ENCODE measurements at places on chromosomes 13 and 19.
A peak's percentile ranks its signal among the peaks of the same experiment; 100 is the strongest.

DNA sequence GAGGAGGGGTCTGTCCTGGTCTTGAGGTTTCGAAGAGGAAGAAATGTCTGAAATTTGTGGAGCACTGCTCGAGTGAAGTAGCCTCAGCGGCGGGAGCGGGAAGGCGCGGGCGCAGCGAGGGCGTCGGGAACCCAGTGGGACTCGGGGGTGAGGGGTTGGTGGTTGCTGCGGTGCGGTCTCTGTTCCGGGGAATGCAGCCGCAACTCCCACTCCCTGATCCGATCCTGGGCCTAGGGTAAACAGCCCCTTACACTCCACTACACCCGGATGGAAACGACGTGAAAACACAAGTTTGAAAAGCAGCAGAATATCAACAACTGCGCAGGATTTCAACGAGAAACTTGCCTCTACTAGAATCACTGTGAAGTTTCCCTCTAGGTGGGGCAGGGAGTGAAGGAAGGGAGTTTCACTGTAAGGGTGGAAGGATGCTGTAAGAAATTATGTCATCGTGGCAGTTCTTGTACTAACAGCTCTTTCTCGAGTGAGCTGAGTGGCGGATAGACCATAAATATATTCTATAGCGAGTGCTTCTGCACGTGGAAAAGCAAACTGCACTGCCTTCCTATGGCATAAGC is 2.0 kb upstream of the KLF12 start:
- DNase-seq, result peak; percentile 53

DNA sequence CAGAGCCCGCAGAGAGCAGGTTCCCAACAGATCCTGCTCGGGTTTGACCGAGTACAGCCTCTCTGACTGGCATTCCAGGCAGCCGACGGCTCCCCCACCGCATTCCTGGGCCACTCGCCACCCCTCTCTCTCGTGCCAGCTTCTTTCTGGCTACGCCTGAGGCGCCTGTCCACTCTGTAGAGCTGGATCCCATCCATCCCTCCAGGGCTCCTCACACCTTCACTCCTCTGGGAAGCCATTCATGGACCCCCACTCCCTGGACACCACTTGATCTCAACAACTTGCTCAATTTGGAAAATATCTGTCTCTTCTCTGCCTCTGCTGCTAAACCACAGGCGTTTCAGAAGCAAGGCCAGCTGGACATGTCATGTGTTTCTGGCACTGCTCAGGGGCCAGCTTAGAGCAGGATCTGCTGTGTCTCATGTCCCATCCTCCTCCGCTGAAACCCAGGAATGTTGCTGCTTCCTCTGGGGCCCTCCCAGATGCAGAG is 30.6 kb upstream of the ATP1A3 start:
- no peak for DNase-seq

DNA sequence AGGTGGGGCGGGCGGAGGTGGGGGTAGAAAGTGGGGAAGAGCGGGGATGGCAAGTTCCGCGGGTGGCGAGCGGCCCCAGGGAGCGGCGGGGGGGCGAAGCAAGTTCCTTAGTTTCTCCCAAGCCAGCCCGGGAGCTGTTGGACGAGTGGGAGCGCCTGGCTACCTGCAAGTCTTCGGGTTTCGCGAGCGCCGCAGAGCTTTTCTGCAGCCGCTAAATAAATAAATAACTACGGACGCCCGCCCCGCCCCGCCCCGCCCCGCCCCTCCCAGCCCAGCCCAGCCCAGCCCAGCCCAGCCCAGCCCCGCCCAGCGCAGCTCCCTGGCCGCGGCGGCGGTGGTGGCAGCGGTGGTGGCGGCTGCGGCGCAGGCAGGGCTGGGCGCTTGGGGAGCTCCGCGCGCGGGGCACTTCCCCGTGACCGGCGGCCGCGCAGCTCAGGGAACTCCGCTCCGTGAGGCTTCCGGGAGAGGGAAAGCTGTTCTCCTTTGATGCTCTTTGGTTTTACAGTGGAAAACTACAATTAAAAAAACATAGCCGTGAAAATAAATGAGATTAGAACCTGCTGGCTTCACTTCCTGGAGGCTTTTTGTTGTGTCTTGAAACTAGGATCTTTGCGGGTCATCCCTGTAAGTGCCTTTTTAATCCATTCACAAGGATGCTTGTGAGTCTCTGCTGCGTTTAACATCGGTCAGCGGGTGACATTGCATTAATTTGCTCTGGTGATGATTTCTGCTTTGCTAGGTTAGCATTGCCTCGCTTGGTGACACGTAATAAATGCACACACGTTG is at the start of gene UBE2L5:
TSS of gene UBE2L5 (plus strand) at position 440 of the 786 bp plus-strand sequence. CDS start 5,498 bp downstream, outside the sequence.
- DNase-seq, result peak; percentile 86

DNA sequence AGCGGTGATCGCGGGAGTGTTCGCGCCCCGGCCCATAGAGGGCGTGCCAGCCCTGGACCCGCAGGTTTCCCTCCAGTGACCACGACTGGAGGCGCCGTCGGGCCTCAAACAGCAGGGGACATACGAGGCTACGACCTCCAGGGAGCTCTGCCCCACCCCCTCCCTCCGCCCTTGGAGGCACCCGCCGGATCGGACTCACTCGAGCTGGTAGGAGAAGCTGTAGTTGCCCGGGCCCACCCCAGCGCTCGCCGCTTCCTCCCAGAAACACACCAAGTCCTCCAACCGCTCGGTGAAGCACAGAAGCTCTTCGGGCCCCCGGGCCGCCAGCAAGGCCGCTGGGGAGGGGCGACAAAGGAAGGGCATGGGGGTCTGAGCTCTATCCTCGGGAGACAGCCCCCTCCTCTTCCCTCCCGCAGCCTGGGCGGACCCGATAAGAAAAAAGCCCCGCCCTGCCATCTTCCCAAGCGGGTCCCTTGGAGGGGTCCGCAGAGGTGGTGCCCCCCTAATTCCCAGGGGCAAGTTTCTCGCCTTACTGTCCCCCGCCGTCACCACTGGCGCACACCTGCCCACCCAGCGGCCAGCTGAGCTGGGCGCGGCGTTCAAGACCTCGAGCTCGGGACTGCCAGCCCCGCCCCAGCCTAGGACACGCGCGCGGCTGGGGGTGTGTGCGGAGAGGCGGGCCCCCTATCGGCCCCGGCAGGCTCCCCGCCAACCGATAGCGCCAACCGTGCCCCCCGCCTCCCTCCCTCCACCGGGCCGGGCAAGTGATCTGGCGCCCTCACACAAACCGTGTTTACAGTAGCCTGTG is 1.0 kb downstream of the EPOR start:
- peak; percentile 62 for DNase-seq

- no peak for DNase-seq
Observed at GRCh38 chr13:45781553-45782326, 69.8 kb downstream of the SIAH3 start.

- no peak for DNase-seq
Observed at GRCh38 chr19:50725218-50725910, 2.2 kb downstream of the CLEC11A start.

DNA sequence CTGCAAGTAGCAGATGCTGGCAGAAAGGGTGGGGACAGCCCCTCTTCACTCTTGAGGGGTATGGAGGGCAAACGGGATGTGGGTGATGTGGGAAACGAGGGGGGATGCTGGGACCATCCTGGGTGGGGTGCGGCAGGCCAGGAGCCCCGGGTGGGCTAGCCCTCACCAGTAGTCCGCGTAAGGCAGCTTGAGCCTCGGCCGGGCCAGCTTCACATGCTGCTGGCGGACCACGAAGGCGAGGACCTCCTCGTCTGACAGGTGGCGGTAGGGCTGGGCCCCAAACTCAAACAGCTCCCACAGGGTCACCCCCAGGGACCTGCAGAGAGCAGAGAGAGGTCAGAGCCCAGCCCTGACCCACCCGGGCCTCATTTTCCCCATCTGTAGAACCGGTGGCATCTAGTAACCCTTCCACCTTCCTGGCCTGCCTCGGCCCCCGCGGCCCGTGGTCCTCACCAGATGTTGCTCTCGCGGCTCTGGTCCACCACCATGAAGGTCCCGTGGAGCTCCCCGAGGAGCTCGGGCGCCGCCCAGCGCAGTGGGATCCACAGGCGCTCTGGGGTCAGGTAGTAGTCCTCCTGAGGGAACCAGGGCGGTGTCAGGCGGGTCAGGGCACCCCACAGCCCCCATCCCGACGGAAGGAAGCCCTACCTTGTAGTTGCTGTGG is 10.7 kb downstream of the LMTK3 start:
- no peak for DNase-seq

GRCh38 chr19:51120160-51120559 is 4.5 kb upstream of the SIGLEC9 start:
- DNase-seq, result no peak

GRCh38 chr13:44422755-44423643 is 49.4 kb downstream of the SERP2 start:
- DNase-seq, result no peak

GRCh38 chr13:112132142-112132541 is 65.2 kb downstream of the SOX1 start:
- DNase-seq, result no peak

GRCh38 chr13:64912141-64912540 is 2318.0 kb downstream of the PCDH9 start:
- no peak for DNase-seq

DNA sequence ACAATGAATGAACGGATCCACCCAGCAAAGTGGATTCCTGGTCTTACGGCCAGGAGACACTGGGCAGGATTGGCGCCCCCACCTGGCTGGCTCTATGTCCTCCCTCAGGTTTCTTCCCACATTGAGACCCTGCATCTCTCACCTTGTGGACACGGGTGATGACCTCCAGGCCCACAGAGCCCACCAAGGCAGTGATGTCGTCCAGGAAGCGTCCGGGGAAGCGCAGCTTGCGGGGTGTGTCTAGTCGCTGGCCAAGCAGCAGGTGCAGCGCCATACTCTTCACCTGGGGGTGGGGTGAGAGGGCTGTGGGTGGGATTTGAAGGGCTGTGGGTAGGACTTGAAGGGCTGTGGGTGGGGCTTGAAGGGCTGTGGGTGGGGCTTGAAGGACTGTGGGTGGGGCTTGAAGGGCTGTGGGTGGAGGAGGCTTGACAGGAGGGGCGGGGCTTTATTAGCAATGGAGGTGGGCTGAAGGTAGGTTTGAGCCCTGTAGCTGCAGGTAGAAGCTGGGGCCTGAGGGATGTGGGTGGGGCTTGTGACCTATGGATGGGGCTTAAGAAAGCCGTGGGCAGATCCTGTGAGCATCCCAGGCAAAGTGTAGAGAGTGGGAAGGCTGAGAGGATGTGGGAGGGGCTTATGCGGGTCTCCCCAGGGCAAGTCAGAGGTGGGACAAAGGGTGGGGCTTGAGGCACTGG is 12.1 kb upstream of the ANGPTL8 start:
- no peak for DNase-seq

DNA sequence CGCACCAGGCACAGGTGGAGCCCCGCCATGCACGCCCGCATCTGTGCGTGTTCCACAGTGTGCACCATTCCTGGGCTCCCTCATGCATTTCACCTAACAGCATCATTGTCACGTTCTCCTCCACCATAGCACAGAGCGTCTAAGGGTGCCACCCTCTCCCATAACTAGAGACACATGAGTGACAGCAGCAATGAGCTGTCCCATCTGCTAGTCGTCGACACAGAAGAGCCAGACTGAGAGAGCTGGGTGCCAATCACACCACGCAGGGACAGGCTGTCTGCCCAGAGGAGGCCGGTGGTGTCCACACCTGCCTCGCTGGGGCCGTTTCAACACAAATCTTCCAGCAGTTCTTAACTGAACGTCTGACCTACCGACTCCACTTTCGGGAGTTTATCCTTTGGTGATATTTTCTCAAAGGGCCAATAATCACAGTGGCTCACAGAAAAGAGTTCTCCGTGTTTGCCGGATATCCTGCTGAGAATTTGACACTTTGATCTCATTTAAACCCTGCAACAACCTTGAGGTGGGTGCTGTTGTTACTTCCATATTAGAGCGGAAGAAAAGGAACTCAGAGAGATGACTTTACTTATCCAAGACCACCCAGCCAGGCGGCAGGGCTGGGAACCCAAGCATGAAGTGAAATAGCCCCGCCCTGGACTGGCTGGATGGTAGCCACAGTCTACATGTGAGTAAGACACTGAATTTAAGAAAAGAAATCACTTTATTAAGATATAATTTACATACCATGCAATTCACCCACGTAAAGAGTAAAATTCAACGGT is 16.2 kb downstream of the CLEC11A start:
- no peak for DNase-seq

DNA sequence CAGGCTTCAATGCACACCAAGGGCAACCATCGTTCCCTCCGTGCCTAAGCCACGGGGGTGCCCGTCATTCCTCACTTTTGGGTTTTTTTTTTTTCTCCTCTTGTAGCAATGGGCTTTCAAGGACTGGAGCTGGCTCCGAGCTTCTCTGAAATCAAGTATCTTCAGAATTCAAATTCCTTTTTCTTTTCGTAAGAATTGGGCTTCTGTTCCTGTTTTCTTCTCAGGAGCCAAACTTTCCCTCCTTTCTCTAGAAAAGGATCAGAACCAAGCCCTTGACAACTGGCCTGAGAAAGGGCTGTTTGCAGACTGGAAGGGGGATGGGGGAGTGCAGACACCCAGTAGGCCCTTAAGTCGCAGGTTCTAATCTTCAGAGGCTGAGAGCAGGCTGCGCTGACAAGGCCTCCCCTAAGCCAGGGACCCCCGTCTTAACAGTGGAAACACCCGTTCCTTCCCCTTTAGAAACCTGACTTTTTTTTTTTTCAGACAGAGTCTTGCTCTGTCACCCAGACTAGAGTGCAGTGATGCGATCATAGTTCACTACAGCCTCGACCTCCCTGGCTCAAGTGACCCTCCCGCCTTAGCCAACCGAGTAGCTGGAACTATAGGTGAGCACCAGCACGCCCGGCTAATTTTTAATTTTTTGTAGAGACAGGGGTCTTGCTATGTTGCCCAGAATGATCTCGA is 51.6 kb downstream of the RFX2 start:
- no peak for DNase-seq

- no peak for DNase-seq
Observed at GRCh38 chr19:32404213-32404932, 1.2 kb upstream of the DPY19L3 start.

DNA sequence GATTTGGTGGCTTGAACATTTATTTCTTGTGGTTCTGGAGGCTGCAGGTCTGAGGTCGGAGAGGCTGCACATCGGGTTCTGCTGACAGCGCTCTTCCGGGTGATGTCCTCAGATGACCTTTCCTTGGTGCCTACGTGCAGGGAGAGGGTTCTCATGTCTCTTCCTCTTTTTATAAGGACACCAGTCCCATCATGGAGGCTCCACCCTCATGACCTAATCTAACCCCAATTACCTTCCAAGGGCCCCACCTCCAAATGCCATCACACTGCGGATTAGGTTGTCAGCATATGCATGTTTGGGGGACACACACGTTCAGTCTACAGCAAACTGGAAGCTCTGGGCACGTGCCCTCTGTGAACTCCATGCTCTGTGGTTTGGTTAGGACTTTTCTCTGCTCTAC is 338.6 kb downstream of the FGF9 start:
- no peak for DNase-seq

DNA sequence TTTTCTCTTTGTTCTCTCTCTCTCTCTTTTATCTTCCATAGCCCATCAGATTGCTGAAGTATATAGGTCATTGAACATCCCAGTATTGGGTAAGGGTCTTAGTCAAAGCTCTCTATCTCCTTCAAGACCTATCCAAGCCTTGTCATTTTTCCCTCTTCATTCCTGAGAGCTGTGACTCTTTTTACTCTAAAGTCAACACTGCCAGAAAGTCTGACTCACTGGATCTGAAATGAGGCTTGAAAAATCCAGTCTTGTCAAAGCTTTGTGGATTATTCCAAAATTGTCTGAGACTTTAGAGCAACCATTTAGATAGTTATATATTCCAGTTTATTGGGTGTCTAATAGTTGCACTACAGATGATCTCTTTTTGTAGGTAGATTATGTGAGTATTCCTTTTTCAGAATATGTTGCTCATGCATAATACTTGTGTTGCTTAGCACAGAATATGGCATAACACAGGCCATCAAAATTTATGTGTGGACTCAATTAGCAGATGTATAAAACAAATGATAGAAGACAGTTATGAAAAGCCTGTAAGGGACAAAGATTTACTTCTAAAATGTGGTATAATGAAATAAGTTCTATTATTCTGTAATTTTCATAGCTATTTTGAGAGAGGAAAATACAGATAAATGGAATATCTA is 389.3 kb upstream of the PCDH9 start:
- no peak for DNase-seq

Measured in nephron progenitor cell (in vitro differentiated cells).